KBM-7 (cell line): ENCODE measurements at places on chromosomes 13 and 19.
A peak's percentile ranks its signal among the peaks of the same experiment; 100 is the strongest.

- no peak for DNase-seq
Observed at GRCh38 chr13:79225487-79226232, 180.4 kb downstream of the RBM26 start.

DNA sequence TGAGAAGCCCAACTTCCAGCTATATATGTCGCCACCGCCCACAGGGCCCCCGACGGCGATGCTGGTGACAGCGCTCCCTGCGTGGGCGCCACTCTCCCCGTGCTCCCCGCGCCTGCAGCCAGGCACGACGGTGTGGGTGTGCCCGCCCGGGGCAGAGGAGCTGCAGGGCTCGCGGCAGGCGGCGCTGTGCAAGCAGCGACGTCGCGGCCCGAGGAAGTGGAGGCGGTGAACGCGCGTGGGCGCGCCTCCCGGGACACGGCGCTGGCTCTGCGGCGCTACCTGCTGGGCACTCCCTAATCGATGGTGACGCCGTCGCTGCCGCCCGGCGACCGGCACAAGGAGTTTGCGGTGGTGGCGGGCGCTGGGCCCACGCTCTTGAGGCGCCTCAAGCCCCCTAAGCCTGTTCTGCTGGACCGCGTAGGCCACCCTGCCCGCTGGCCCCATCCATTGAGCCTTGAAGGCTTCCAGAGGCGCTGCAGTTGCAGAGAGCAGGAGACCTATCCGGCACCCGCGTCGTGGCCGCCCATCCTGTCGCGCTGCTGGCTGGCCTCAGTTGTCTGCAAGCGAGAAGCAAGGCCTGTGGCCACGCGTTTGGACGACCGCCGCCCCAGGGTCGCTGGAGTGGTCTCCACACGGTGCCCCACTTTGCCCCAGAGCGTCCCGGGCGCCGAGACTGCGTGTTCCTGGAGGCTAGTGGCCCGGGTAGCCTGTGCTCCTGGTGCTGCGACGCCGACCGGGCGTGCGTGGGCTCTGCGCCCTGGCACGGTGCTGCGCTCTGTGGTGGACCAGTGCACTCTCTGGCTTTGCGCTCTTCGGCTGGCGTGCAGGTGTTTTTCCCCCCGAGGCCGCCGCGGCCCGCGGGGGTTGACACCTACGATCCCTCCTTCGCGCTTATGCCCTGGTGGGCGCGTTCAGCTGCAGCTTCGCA lies 23.1 kb downstream of the LRFN3 start:
- DNase-seq: peak; percentile 42

GRCh38 chr13:90477216-90477615 lies 870.3 kb upstream of the MIR17HG start:
- DNase-seq: no peak

- no peak for DNase-seq
Observed at GRCh38 chr19:47275791-47276461, 1.2 kb downstream of the INAFM1 start.

- no peak for DNase-seq
Observed at GRCh38 chr13:101424381-101425155, 8.3 kb upstream of the NALCN start.

DNA sequence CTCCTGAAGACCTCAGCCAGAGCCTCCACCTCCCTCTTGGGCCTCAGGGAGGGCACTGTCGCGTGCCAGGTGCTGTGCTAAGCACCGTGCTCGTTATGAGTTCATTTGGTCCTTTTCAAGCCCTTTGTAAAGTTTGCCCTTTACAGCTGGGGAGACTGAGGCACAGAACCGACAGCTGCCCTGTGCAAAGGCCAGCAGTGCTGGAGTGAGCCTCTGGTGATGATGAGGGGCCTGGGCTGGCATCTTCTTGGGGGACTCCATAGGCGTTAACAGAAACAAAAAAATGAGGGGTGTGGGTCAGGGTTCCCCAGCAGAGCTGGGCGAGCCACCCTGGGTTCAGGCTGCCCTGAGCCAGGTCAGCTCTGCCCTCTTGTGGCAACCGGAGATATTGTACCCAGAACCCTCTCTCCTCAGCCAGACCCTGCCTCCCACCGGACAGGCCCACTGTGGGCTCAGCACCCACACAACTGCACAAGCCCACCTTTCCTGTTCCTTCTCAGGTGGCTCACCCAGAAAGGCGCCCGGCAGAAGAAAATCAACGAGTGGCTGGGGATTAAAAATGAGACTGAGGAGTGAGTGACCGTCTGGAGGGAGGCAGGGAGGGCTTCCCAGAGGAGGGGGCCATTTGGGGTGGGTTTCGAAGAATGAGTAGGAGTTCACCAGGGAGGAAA lies 5.5 kb upstream of the IFI30 start:
- DNase-seq: peak; percentile 56

GRCh38 chr13:79528356-79528755 lies 47.4 kb downstream of the NDFIP2 start:
- no peak for DNase-seq

DNA sequence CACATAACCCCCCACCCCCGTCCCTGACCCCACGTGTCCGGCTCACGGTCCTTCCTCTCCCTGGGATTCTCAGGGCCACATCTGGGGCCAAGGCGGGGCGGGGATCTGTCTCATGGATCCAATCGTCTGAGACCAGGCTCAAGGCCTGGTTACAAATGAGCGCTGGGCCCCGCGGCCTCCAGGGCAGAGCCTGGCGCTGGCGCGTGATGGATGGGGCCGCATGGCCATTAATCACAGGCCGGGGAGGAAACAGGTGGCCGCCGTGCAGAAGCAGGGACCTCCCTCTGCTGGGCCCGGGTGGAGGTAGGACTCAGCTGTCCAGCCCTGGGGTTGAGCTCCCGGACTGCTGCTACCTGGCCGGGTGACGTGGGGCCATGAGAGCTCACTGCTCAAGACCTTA lies 5.8 kb upstream of the TLE5 start:
- DNase-seq: no peak
